ENCODE measurements at places on chromosomes 2 and 18.

DNA sequence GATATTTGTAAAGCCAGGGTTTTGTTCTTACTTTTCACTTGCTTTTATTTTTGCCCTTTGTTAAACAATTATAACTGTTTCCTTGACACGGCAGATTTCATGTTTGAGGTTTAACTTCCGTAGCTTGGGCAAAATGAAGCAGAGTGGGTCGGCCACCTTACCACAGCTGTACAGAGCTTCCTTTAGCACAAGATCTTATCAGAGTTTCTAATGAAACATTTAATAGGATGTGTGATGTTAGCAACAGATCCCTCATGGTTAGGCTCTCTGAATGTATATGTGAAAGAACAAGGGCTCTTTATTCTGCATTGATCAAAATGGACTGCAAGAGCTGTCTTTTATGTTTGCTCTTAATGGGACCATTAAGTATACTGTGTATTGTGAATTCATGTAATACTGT is 22.3 kb downstream of the RNF125 start:
- no peak for DNase-seq

- DNase-seq = no peak
Observed at GRCh38 chr2:214096208-214096715, 314.6 kb upstream of the VWC2L start.

DNA sequence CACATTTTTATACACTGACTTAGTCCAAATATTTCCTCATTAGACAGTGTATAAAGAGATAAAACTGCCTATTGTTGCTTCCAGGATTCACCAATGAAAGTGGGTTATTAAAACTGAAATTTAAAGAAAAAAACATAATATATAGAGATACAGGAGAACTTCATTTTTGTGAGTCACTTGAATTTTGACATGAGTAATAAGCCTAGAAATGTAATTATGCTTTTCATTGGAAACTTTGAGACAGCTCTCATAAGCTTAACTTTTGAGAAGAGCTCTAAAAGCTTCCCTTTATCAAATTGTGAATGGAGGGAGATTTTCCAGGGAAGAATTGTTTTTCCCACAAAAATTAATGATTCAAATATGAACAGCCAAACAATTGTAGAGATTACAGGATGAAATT is 14.1 kb downstream of the DYNC2LI1 start:
- DNase-seq = no peak

DNA sequence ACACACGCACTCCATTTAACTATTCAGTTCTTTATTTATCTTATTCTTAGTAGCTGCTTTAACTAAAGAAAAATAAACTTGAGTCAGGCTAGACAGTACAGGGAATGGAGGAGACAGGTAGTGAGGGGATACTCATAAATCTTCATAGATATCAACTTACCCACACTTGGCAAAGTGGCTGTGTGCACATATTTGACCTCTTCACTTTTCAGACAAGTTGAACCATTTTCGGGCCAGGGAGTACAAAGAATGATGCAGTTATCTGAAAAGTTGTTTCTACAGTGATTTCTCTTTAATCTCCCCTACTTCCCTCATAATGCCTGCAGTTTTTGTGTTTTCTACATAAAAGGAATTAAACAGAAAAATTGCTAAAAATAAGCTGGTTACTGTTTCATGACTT is 307.5 kb downstream of the GULP1 start:
- DNase-seq = no peak

DNA sequence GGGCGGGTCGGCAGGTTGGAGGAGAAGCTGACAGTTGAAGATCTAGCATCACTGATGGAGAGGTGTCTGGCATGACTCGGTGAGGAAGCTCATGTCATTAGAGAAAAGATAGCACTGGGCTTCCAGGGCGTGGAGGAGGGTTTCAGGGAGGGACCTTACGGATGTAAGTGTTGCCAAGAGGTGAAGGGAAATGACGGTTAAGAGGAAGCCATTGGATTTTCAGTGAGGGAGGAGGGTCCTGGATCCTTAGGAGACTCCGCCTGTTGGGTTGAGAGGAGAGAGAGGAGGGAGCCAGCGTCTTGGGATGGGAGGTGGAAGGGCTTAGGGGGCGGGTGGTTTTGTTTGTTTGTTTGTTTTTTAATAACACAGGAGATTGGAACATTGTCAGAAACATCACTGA is 103.2 kb downstream of the WDSUB1 start:
- no peak for DNase-seq

GRCh38 chr18:48468151-48468550 is 59.0 kb upstream of the ZBTB7C start:
- no peak for DNase-seq

DNA sequence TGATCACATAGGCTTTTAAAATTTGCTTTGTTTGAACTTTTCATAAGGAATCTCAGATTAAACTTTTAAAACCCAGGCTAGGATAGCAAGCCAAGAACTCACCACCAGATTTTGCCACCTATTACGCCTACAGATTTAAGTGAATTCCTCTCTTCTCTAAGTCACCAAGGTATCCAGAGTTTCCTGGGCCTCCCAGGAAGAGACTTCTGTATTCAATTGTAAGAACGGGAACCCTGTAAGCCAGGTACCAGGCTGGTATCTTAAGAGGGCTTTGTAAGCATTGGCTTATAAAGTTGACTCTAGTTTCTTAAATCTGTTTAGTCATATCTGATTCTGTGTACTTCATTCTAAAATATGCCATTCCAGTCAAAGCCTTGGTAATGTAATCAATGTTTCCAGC is 285.1 kb downstream of the MBD5 start:
- no peak for DNase-seq

- DNase-seq = no peak
Observed at GRCh38 chr2:156573710-156574109, 137.5 kb downstream of the GPD2 start.
